ENCODE measurements at places on chromosomes 2 and 18. TPM values are rescaled to one million over a fixed set of nuclear protein-coding genes. Genes with fewer than 3 reads are reported as not detected.

The C18orf54 gene
- 8.8 TPM for total RNA-seq

The ATP6V1B1 gene
- not detected for total RNA-seq

The CXCR1 gene
- 0.99 TPM for total RNA-seq

The RGPD8 gene
- total RNA-seq: 4.1 TPM

The SGO2 gene
- total RNA-seq: 47.7 TPM

The POTEI gene
- total RNA-seq: not detected

The VSNL1 gene
- total RNA-seq: not detected

The TFPI gene
- total RNA-seq: not detected

The SRD5A2 gene
- total RNA-seq: not detected

The TRAK2 gene
- 58.3 TPM for total RNA-seq

The GPAT2 gene
- total RNA-seq: 5.3 TPM

The GALNT14 gene
- total RNA-seq: not detected

The PPP4R3B gene
- total RNA-seq: 80.9 TPM

The PID1 gene
- total RNA-seq: not detected

The CNTNAP5 gene
- not detected for total RNA-seq

The LHCGR gene
- total RNA-seq: not detected
